ENCODE measurements at places on chromosomes 5 and 9. TPM values are rescaled to one million over a fixed set of nuclear protein-coding genes. Genes with fewer than 3 reads are reported as not detected.
A peak's percentile ranks its signal among the peaks of the same experiment; 100 is the strongest.

DNA sequence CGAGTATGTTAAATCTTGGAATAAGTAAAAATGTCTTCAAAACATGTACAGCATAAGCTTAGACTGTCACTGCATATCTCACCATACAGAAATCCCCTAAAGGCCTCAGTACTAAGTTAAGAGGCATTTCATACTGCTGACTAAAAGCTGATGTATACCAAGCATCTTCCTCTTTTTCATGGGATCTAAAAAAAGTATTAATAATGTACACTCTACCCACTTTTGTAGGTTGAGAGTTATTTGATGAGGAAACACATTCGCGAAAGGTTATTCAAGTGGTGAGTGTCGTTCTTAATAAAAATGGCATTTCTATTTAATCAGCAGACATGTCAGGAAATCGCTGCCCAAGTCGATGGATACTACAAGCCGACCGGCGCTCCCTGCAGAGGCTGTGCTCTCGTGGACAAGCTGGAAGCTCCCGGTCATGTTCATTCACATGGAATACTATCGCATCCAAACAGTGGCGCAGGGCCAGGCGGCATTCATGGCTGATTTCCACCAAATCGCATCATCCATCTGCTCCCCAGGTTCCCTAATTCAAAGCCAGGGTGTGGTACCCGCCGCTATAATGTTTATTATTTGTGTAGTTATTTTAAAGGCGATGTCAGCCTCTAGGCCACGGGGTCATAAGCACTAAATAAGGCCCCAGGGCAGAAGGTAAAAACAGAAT, 724 bp downstream of the SGTB start:
- DNase-seq: peak; percentile 57

Gene RAB3C
- not detected for total RNA-seq

Gene AQP3
- total RNA-seq: 47.7 TPM

Gene FCN2
- total RNA-seq: not detected

All from bronchial epithelial cell (primary cell).